ENCODE measurements at places on chromosomes 11 and 22.
A peak's percentile ranks its signal among the peaks of the same experiment; 100 is the strongest.

DNA sequence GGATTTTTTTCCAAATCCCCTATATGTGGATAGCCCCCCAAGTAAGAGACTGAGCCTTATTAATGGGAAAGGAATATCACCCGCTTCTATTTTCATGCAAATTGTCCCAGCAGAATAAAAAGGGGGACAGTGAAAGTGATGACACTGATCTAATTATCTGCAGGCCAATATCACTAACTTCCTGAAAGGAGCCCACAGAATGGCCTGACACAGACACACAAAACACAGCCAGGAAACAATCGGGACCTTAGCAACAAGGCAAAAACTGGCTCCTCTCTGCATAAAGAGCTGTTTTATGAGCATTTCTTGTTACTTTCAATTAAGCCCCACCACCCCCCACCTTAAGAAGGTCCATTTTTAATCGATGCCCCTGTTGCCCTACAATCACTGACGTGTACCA lies 54.3 kb upstream of the FAM181B start:
- no peak overlapping the region for H3K27ac ChIP-seq
- no peaks in the 10 kb centered on the region for H3K27me3 ChIP-seq
- H3K36me3 ChIP-seq, result no peaks in the 10 kb centered on the region
- no peak for DNase-seq
- H3K4me3 ChIP-seq, result no peak overlapping the region

DNA sequence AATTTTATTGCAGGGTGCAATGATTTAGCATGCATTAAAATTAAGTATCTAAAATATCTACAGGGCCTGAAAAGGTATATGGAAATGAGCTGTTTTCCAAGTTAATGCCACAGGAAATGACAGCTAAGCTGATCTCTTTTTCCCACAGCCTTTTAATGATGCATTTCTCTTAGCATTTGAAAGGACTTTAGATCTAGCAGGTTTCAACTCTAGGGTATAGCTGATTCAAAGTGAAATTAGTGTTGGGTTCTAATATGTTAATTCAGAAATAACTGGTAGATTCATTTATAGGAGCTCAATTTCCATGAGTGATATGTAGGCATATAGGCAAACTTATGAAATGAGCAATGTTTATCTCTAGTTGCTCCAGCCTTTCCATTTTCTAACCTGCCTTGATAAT lies 274.2 kb downstream of the CASP12 start:
- peaks cover 5% of the 10 kb centered on the region for H3K27me3 ChIP-seq
- H3K27ac ChIP-seq, result no peak overlapping the region
- no peak for DNase-seq
- H3K4me3 ChIP-seq, result no peak overlapping the region
- H3K4me1 ChIP-seq, result no peaks in the 10 kb centered on the region
- H3K36me3 ChIP-seq, result no peaks in the 10 kb centered on the region

DNA sequence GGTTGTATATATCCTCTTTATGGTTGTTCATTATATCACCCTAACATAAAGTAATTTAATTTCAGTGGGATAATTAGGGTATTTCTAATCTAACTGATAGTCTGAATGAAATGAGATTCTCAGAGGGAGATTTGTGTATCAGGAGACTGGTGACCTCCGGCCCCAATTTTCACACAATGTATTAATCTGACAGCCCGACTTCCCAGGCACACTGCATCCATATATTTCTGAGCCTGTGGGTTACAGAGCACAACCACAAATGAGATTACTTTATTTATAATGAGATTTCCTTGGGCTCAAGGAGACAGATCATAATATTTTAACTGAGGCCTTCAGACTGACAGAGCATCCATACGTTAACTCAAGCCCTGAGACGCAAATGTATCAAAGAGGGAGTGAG lies 125.9 kb downstream of the RCN1 start:
- peak overlapping the region; percentile 42 for H3K27ac ChIP-seq
- no peaks in the 10 kb centered on the region for H3K36me3 ChIP-seq
- no peak overlapping the region for H3K4me3 ChIP-seq
- peaks cover 12% of the 10 kb centered on the region for H3K4me1 ChIP-seq

DNA sequence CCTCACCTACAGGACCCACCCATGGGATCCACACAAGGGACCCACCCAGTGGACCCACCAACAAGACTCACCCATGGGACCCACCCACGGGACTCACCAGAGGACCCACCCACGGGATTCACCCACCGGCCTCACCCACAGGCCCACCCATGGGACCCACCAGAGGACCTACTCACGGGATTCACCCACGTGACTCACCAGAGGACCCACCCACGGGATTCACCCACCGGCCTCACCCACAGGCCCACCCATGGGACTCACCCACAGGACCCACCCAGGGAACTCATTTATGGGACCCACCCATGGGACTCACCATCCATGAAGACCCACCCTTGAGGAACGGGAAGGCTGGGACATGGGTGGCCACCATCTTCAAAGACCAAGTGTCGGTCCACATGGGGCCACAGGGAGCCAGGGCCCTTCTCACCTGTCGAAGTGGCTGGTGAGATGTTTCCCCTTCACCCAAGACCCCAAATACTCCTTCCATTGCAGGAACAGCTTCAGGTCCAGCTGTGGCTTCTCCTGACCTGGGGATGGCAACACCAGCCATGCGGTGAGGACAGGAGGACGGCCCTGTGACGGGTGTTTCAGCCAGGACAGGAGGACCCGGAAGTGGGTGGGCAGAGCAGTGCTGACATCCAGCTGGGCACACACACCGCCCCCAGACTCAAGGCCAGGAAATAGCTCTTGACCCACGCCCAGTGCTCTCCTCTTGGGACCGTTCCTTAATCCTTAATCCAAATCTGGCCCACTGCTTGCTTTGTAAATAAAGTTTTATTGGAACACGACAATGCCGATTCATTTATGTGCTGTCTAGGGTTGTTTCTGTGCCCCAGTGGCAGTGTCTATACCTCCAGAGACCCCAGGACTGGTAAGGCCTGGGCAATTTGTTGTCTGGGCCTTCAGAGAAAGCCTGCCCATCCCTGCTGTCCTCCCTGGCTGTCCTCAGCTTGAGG lies 1005.1 kb downstream of the BRD1 start:
- no peak overlapping the region for H3K27ac ChIP-seq
- no peaks in the 10 kb centered on the region for H3K36me3 ChIP-seq
- peaks cover 49% of the 10 kb centered on the region for H3K4me1 ChIP-seq
- DNase-seq, result no peak
- H3K27me3 ChIP-seq, result peaks cover 12% of the 10 kb centered on the region
- H3K4me3 ChIP-seq, result no peak overlapping the region

GRCh38 chr22:42743501-42743991 lies 22.9 kb upstream of the A4GALT start:
- peaks cover 6% of the 10 kb centered on the region for H3K27me3 ChIP-seq
- peaks cover 17% of the 10 kb centered on the region for H3K4me1 ChIP-seq
- DNase-seq, result no peak
- H3K27ac ChIP-seq, result peak overlapping the region; percentile 85
- no peak overlapping the region for H3K4me3 ChIP-seq
- H3K36me3 ChIP-seq, result no peaks in the 10 kb centered on the region

DNA sequence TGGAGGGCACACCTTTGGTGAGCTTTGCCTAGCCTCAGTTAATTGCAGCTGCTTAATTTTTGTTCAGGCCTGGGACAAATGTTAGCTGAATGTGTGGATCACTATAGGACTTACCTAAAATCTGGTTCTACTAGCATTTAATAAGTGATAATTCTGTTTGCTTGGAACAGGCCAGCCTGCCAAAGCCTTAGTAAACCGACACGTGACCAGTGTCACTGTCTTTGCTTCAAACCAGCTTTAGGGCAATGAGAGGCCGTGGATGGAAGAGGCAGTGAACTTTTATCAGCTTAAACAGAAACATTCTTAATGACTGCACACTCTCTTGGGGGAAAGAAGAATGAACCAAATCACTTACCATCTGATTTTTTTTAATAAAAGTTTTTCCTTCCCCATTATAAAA lies 10.8 kb downstream of the PARVA start:
- peaks cover 24% of the 10 kb centered on the region for H3K4me1 ChIP-seq
- no peak overlapping the region for H3K27ac ChIP-seq
- peaks cover 13% of the 10 kb centered on the region for H3K36me3 ChIP-seq
- peaks cover 7% of the 10 kb centered on the region for H3K27me3 ChIP-seq

GRCh38 chr22:37860796-37861421 lies 11.7 kb downstream of the EIF3L start:
- H3K27ac ChIP-seq, result peak overlapping the region; percentile 18
- no peaks in the 10 kb centered on the region for H3K27me3 ChIP-seq
- H3K4me1 ChIP-seq, result no peaks in the 10 kb centered on the region
- DNase-seq, result no peak
- peaks cover 82% of the 10 kb centered on the region for H3K36me3 ChIP-seq

- H3K4me3 ChIP-seq, result no peak overlapping the region
- peaks cover 32% of the 10 kb centered on the region for H3K4me1 ChIP-seq
- H3K27me3 ChIP-seq, result peaks cover 19% of the 10 kb centered on the region
- no peaks in the 10 kb centered on the region for H3K36me3 ChIP-seq
Observed at GRCh38 chr11:2186669-2187279, 15.2 kb upstream of the TH start.

GRCh38 chr11:121741351-121741760 lies 288.6 kb upstream of the SORL1-AS1 start:
- no peak overlapping the region for H3K27ac ChIP-seq
- no peak overlapping the region for H3K4me3 ChIP-seq
- no peak for DNase-seq
- no peaks in the 10 kb centered on the region for H3K27me3 ChIP-seq
- no peaks in the 10 kb centered on the region for H3K4me1 ChIP-seq
- no peaks in the 10 kb centered on the region for H3K36me3 ChIP-seq

GRCh38 chr11:130023204-130023603 lies 20.6 kb upstream of the PRDM10 start:
- no peak overlapping the region for H3K4me3 ChIP-seq
- H3K27me3 ChIP-seq, result peaks cover 2% of the 10 kb centered on the region
- no peaks in the 10 kb centered on the region for H3K36me3 ChIP-seq
- peak overlapping the region; percentile 23 for H3K27ac ChIP-seq
- H3K4me1 ChIP-seq, result peaks cover 17% of the 10 kb centered on the region
- peak; percentile 13 for DNase-seq

GRCh38 chr11:100778166-100778785 lies 91.2 kb downstream of the ARHGAP42 start:
- H3K36me3 ChIP-seq, result peaks cover 21% of the 10 kb centered on the region

DNA sequence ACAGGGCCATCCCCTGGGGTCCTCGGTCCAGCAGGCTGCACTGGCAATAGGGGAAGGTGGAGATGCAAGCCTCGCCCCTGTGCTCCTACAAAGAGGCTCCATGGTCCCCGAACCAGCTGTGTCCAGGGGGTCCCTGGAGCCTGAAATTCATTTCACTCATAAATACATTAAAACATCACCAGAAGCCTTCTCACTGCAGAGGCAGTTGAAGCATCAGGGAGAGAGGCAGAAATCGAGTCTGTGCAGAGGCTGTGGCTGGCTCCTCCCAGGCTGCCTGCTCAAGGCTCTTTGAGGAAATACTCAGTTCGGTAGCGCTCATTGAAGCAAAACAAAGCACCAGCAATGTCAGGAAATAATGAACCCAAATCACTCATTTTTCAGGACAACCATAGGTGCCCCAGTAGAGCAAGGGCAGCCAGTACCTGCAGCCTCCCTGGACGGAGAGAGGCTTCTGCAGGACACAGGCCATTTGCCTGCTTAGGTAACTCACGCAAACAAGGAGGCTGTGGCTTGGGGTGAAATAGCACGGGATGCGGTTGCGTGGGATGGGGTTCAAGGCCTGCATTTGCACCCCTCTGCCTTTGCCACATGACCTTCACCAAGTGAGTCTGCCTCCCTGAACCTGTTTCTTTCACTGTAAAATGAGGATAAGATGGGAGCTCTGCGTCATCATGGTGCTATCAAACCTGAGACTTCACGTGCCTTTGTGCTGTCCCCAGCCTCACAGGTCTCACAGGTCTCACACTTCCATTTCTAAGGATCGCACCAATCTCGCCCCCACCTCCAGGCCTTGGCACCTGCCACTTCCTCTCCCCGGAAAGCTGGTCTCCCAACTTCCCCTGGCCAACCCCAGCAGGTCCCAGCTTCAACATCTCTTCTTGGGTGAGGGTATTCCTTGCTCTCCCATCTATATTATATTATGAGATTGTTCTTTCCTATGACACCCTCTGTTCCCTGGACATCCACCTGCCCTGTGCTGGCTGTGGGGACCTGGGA lies 84.3 kb upstream of the SHISAL1 start:
- no peaks in the 10 kb centered on the region for H3K36me3 ChIP-seq
- no peak overlapping the region for H3K4me3 ChIP-seq
- DNase-seq, result no peak
- H3K4me1 ChIP-seq, result peaks cover 71% of the 10 kb centered on the region
- no peak overlapping the region for H3K27ac ChIP-seq

- no peak for DNase-seq
- peaks cover 23% of the 10 kb centered on the region for H3K4me1 ChIP-seq
- H3K36me3 ChIP-seq, result no peaks in the 10 kb centered on the region
- H3K27ac ChIP-seq, result peak overlapping the region; percentile 77
- no peaks in the 10 kb centered on the region for H3K27me3 ChIP-seq
- H3K4me3 ChIP-seq, result no peak overlapping the region
Observed at GRCh38 chr22:26558248-26558895, 31.6 kb downstream of the TPST2 start.

DNA sequence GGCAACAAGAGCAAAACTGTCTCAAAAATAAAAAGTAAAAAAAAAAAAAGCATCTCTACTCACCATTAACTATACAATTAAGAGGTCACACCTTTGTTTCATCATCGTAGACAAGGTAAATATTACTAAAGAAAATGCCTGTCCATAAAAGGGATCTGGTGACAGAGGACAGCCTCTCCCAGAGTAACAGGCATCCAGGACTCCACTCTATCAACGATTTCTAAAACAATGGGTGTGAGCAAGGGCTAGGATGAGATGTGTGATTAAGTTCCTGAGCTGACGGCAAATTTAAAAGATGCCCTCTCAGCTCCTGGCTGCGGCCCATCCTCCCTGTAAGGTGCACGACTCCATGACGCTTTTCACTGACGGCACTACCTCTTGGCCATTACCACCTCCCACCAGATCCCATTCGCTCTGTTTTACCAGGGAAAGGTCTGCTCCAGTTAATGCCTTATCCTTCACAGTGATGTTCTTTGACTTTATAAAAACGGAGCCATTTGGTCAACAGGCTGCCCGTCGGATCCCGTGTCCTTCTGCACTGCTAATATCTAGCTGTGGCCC lies 2.3 kb upstream of the TMEM45B start:
- H3K36me3 ChIP-seq, result no peaks in the 10 kb centered on the region
- H3K27ac ChIP-seq, result no peak overlapping the region
- peaks cover 75% of the 10 kb centered on the region for H3K27me3 ChIP-seq
- H3K4me3 ChIP-seq, result no peak overlapping the region
- no peak for DNase-seq

- H3K4me3 ChIP-seq, result no peak overlapping the region
- H3K27ac ChIP-seq, result no peak overlapping the region
- peaks cover 5% of the 10 kb centered on the region for H3K27me3 ChIP-seq
- H3K4me1 ChIP-seq, result peaks cover 40% of the 10 kb centered on the region
Observed at GRCh38 chr11:72788241-72788640, 5.6 kb downstream of the STARD10 start.

Measured in nephron progenitor cell (in vitro differentiated cells).